Immature natural killer cell (primary cell): ENCODE measurements at places on chromosomes 4 and X.
A peak's percentile ranks its signal among the peaks of the same experiment; 100 is the strongest.

- no peak for DNase-seq
Measured at GRCh38 chrX:9997524-9997923, 30.4 kb downstream of the CLDN34 start.

- DNase-seq: no peak
Measured at GRCh38 chrX:112642349-112642748, 37.4 kb downstream of the LHFPL1 start.

- peak; percentile 32 for DNase-seq
Measured at GRCh38 chrX:2500091-2500802, 529 bp downstream of the DHRSX start.

- no peak for DNase-seq
Measured at GRCh38 chrX:151741606-151742005, 7.1 kb downstream of the CNGA2 start.

DNA sequence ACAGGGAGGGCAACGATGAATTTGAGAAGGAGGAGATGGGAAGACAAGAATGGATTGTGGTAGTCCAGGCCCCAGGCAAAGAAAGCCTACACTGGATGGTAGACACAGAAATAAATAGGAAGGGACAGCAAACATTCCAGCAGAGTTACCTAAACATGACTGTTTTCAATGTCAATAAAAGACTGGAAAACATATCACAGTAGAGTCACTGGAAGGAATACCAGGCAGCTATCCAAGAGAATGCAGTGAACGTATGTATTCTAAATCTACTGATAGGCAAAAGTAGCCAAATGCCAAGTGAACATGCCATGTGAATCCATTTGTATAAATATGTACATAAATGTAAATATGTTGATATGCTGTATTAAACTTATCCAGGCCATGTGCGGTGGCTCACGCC lies 183.0 kb downstream of the PALLD start:
- no peak for DNase-seq

DNA sequence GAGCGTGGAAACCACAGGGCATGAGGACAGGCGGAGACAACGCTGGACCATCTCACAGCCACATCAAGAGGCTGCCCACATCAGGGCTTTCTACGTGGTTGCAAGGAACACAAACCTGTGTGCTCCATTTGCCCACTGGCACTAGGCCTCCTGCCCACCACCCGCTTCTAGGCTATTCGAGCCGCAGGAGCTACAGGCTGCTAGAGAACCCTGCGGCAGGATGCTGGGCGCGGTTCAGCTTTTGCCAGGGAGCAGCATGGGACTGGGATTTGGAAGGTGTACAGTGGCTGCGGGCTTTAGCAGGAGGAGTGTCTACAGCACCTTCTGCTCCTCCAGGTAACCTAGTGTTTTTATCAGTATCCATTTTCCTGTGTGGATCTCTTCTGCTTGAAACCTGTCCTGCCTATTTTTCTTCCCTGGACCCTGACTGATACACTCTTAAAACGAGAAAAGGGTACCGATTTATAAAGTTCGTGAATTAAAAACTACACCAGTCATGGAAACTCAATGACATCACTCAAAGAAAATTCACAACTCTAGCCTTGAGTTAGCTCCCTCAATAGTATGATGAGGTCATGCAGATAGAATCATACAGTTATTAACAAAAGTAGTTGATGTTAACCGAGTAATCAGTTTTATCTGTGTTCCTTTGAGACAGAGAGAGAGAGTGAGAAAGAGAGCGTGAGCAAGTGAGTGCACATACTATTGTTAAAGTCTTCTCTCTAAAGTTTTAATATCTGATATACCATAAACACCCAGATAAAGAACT lies 12.8 kb downstream of the NOP14 start:
- DNase-seq: no peak

DNA sequence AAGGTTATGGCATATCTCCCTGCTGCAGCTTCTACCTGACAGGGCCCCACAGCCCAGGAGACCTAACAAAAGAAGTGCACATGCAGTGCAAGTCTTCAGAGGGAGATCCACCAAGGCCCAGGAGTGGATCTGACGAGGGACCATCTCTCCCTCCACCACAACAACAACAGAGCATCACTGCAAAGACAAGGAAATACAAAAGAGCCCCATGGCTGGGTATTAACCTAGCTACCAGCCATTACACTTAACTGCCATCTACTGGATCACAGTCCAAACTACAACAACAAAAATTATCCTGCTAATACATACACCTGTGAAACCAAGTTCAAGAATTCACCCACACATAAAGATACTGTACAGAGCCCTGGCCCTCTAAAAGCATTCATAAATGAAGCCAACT lies 280.2 kb upstream of the SLC7A11 start:
- no peak for DNase-seq

- no peak for DNase-seq
Measured at GRCh38 chr4:183146478-183146877, 47.4 kb downstream of the WWC2 start.

DNA sequence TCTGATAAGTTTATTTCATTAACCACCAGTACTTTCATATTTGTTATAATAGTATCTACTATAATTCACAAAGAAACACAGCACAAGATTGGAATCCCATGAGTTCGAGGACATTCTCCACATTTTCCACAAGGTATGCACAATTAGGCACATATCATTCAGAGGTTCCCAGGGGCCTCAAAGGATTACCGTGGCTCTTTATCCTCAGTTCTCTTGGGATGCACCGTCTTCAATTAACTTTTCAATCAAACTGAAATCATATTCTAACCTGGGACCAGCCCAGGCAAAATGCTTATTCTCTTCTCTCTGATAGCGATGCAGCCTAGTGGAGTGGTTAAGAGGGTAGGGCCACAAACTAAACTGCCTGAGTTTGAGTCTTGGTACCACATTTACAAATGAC lies 242.6 kb upstream of the RASGEF1B start:
- DNase-seq: no peak

DNA sequence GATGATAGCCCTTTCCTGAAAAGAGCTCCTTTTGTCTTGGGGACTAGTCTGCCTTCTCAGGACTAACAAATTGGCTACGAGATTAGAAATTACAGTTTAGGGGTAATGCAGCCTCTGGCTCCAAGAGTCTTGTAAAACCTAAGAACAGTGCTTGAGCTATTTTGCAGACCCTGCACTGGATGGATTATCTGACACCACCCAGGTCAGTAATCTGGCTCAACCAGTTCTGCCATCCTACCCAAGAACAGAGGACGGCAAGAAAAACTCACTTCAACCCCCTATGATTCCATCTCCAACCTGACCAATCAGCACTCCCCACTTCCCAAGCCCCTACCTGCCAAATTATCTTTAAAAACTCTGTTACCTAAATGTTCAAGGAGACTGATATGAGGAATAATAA lies 225.1 kb downstream of the FAM47A start:
- DNase-seq: no peak

- DNase-seq: no peak
Measured at GRCh38 chr4:7926822-7927221, 12.8 kb downstream of the AFAP1 start.

DNA sequence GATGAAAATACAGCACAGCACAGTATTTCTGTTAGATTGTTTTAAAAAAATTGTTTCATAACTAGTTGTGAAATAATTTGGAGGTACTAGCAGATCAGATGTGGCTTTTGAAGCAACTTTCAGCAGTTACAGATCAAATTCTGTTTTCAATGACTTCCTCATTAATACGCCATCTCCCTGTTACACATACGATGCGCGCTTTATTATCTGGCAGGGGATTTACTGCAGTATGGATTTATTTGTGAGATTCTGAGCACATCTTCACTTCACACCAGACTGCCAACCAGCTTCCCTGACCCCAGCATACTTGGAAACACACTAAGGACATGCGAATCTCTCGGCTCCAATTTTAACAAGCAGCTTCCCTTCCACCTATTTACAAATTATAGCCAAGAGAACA lies 235.5 kb upstream of the DIAPH2 start:
- DNase-seq: no peak

DNA sequence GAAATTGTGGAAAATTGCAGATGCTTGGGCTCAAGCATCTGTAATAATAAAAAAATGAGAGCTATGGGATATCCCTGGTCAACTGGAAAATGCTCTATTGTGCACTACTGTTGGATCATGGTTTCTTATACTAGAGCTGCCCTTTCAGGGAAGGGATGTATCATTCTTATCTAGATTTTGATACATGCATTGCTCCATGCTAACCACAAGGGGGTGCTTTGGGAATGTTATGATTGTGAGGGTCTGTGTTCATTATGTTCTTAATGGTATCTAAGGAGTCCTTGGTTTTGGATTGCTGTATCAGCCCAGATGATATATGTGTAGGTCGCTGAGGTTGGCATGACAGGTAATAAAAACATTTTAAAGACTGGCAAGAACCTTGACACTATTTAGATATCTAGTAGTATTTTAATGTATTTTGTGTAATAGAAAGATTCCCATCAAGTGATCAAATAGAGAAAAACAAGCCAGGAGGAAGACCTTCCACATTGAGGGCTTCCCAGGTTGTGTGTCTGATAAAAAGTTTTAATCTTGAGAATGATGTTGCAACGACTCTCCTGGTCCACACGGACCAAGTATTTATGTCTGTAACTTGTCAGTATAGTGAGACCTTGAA lies 49.2 kb upstream of the TLR2 start:
- no peak for DNase-seq

DNA sequence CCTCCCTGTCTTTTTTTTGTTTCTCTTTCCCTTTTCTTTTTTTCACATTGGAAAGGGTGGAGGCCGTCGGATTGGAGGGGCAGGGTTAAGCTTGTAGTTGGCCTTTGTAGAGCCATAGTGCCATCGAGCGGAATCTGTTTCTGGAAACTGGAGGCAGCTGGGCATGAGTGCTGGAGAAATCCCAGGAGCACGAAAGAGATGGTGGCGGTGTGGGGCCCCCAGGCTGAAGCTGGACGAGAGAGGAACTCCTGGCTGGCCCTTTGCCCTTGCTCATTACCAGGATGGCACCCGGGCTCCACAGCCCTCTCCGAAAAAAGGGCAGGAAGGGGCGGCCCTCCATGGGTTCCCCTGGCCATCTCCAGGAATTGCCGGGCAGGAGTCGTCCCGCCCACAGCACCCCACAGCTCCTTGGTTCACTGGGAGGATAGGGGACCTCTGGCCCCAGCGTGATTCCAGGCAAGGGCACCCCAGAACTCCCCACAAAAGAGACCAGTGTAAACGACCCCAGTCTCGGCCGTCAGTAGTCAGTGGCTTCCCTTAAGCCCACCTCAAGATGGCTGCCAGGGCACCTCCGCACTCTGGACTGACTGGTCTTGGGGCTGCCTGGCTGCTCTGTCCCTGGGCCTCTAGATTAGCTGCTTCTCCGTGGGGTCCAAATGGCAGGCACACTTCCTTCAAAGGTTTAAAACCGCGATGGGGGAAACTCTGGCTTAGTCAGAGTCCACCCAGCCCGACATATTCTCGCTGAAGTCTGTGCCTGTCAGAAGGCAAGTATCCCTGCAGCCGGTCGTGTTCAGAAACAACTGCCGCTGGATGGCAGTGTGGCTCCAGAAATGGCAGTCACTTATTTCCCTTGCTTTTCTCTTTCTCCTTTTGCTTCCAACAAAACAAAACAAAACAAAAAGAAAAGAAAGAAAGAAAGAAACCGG lies 74.1 kb downstream of the NBDY start:
- peak; percentile 66 for DNase-seq

- no peak for DNase-seq
Measured at GRCh38 chrX:31181377-31182000, 109.6 kb upstream of the FTHL17 start.

GRCh38 chr4:37594099-37594498 lies 92.1 kb downstream of the RELL1 start:
- no peak for DNase-seq

- DNase-seq: peak; percentile 4
Measured at GRCh38 chr4:10047967-10048366, 26.7 kb upstream of the SLC2A9 start.

- DNase-seq: no peak
Measured at GRCh38 chr4:80008351-80008750, 64.7 kb downstream of the ANTXR2 start.

- DNase-seq: no peak
Measured at GRCh38 chr4:82358847-82359246, 14.9 kb downstream of the HNRNPD start.

GRCh38 chr4:27357283-27357682 lies 496.6 kb downstream of the STIM2 start:
- DNase-seq: no peak

DNA sequence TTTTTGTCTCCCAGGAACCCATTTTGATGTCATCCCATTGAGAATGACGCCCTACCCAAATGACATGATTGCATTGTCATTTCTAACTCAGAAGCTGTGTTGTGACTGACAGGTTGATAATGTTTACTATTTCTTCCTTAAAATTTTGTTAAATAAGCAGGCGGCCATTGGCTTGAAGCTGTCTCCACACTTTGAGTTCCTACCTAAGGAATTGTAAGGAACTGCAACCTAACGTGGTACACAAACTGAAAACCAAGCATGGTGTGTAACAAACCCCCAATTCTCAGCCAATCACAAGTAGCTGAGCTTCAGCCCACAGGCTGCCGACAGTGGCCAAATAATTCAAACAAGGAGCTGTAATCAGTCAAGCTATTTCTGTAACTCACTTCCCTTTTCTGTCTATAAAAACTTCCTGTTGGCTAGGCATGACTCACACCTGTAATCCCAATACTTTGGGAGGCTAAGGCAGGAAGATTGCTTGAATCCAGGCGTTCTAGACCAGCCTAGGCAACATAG lies 2.9 kb upstream of the MND1 start:
- DNase-seq: no peak

GRCh38 chr4:56286763-56287162 lies 100.5 kb downstream of the AASDH start:
- no peak for DNase-seq

GRCh38 chrX:2697306-2697705 lies 6.2 kb downstream of the CD99 start:
- DNase-seq: no peak

- DNase-seq: no peak
Measured at GRCh38 chrX:132532097-132532496, 43.3 kb upstream of the MBNL3 start.

DNA sequence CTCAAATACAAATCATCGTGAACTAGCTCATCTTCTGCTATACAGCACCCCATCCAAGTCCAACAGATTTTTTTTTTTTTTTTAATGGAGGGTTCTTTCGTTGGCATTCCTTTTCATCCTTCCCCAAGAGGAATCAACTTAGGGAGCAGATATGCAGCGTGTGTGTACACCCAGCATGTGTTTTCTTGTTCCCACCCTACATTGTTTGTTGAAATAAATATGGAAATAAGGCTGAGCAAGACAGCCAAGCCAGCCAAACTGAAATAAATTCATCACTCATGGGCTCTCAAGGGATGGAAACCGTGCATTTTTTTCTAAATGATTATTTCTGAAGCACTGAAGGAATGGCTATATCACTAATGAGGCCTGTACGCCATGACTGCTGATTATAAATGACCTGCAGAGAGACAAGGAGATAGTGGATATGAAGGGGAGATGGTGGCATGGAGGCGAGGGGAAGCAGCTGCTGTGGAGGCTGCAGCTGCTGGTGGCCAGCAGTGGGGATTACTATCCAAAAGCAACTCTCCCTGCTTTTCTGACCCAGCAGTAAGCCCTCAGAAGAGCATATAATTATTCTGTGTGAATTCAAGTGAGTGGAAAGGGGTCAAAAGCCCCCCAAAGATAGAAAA lies 173.9 kb downstream of the MGST2 start:
- no peak for DNase-seq

- peak; percentile 64 for DNase-seq
Measured at GRCh38 chrX:153474718-153475117, 4.3 kb upstream of the HAUS7 start.
